Fibroblast of the aortic adventitia (primary cell): ENCODE measurements at places on chromosomes 16 and 17. TPM values are rescaled to one million over a fixed set of nuclear protein-coding genes. Genes with fewer than 3 reads are reported as not detected.

The CCL23 gene
- not detected in 2 replicates for total RNA-seq

The TMEM238L gene
- not detected in 2 replicates for total RNA-seq

The AP2B1 gene
- total RNA-seq, result 101 and 118 TPM in 2 replicates

The ARHGAP44 gene
- 2.3 and 7.0 TPM in 2 replicates for total RNA-seq

The WSCD1 gene
- total RNA-seq, result 0.16 and 0.18 TPM in 2 replicates

The MIEN1 gene
- 33.1 and 76.0 TPM in 2 replicates for total RNA-seq

The SDF2 gene
- total RNA-seq, result 32.5 and 36.9 TPM in 2 replicates

The SLFN5 gene
- total RNA-seq, result 107 and 176 TPM in 2 replicates

The GNAO1 gene
- 0.09 TPM in 1 of 2 replicates, not detected in the other for total RNA-seq

The CLDN7 gene
- 3.0 TPM in 1 of 2 replicates, not detected in the other for total RNA-seq

The DPEP2 gene
- total RNA-seq, result not detected in 2 replicates

The SIAH1 gene
- 31.6 and 36.5 TPM in 2 replicates for total RNA-seq

The HOXB13 gene
- total RNA-seq, result not detected in 2 replicates

The MT1M gene
- total RNA-seq, result 3.4 and 10.3 TPM in 2 replicates

The LGALS9B gene
- not detected in 2 replicates for total RNA-seq
